Retinal pigment epithelial cell (primary cell): ENCODE measurements at places on chromosomes 6 and 20.
A peak's percentile ranks its signal among the peaks of the same experiment; 100 is the strongest.

DNA sequence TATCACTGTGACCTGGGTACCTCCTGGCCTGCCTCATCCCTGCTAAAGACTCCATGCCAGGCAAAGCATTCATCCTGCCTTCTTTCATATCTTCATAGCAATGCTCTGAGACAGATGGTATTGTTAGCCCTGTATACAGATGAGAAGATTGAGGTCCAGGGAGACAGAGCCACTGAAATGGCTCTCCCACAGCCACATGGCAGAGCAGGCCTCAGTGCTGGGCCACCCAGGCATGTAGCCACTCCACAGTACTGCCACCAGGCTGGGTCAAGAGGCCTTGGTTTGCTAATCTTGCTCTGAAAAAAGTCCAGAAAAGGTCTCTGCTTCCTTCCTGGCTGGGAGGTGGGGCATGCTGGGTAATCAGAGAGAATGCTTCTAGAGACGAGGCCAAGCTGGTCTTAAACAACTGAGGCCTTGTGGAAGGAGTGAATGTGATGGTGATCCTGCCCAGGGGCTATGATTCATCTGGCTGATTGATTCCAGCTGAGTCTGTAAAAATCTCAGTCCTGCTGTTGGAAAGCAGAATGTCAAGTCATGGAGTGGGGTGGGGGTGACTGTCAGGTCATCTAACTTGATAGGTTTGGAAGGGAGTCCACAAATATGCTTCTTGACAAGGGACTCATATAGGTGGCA lies 29.8 kb downstream of the HM13 start:
- peak; percentile 70 for DNase-seq

- DNase-seq = no peak
These were observed 50.4 kb downstream of the NOL4L start for GRCh38 chr20:32534661-32535240.

DNA sequence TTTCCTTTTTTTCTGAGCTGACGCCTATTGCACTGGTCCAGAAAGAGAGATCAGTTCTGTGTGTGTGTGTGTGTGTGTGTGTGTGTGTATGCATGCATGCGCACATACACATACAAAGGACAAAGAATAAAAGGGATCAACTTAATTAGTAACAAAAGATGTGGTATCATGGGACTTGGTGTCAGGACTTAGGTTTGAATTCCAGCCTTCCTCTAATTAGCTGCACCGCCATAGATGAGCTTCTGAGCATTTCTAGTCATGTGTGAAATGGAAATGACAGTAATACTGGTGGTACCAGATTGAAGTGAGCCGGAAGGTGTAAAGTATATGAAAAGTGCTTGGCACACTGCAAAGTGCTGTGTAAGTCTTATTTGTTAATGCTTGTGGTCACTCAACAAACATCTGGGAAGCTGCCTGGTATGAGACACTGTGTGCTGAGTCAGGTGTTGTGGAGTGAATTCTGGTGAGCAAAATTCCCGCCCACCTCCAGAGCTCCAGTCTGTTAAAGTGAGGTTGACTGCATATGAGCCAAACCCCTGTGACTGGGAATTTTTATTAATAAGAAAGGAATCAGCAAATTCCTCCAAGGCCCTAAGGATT lies 12.4 kb downstream of the DAAM2 start:
- peak; percentile 100 for DNase-seq

DNA sequence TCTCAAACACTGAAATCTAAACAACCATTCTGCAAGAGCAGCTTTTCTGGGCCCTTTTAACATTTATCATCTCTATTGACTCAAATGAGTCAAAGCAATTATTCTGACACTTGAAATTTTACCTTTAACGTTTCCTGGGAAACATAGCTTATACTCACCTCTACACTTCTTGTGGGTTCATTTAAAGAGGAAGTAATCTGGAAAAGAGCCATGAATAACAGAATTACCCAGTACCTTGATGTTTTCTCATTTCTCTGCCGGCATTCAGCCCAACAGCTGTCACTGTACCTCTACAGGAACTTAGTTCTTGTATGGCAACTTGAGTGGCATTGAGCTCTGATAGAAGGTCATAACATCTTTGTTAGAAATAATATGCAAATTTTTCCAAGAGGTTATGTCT lies 272.2 kb downstream of the KCNQ5 start:
- no peak for DNase-seq

- DNase-seq = no peak
These were observed 556 bp upstream of the YWHAB start for GRCh38 chr20:44884907-44885391.

- no peak for DNase-seq
These were observed 781.0 kb downstream of the EYS start for GRCh38 chr6:64926051-64926450.

DNA sequence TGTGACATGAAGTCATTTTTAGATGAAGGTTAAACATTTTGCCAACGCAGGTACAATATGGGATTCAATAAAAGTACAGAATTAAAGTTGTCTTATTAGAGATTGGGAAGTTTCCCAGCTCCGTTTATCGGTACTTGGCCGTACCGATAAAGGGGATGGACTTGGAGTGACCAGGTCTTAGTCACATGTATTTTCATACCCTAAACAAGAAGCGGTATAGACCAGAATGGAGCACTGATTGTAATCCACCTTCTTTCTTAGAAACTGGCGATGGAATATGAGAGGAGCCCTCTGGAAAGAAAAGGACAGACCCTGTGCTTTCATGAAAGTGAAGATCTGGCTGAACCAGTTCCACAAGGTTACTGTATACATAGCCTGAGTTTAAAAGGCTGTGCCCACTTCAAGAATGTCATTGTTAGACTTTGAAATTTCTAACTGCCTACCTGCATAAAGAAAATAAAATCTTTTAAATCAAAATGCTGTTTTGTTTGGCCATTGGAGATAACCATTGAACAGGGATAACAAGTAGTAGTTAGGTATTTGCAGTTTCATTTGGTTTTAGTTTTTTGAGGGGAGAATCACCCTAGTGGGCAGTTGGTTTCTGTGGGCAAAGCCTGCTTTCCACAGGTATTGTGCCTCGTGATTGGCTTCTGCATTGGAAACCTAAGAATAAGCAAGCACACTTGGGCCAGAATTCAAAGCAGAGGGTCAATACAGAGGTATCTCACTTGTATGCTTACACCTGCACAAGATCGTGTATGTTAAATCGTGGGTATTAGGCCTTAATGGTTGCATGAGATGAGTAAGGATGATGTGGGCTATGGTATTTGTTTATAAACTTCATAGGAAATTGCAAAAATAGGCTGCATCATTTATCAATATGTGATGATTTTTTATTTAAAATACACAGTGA lies 11.2 kb upstream of the ZNFX1 start:
- DNase-seq = no peak

DNA sequence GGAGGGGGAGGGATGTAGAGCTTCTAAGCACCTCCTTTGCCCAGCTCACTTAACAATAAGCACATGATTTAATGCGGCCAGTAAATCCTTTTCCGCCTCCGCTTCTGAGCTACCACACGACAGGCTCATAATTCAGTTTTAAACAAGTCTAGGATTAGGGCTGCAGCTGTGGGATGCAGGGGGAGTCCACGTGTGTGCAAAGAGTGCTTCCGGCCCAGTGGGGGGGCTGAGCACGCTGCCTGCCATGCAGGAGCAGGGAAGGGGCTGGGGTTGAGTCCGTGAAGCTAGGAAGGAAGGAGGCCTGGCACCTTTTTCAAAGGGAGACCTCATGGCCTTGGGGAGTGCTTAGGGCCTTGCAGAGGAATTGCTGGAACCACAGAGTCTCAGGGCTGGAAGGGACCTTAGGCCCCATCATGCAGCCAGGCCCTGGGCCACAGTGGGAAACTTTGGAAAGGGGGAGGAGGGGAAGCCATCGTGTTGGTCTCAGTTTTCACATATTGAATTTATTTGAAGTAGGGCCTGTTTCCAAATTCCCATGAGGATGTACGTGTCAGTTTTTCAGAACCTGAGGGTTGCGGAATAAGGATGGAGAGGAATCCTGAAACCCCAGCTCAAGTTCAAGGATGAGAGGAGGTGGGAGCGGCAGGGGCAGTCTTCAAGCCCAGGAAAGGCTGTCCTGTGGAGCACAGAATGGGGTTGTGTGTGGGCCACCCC lies 96.1 kb downstream of the VEGFA start:
- peak; percentile 59 for DNase-seq

DNA sequence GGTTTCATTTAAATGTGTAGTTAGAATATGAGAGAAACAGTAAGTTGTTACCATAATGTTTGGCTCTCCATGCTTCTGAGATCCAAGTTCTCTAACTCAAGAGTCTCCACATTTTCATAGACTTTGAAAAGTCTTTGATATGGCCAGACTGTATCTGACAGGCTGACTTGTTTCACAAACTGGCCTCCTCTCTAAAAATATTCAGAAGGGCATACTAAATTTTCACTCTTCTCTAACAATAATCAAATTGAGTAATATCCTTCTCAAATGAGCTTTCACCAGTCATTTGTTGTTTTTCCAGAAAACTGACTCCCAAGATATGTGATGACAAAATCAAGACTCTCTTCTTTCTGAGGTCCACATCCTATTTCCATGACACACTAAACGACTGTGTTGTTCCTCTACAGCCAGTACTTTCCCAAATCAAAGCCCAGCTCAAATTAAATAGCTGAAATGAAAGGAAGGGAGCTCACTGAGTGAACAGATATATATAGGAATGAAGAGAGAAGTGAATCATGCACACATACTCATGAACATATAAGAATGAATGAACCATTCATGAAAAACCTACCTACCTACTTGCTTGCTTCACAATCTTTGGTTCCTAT lies 15.1 kb downstream of the HIVEP2 start:
- DNase-seq = no peak

DNA sequence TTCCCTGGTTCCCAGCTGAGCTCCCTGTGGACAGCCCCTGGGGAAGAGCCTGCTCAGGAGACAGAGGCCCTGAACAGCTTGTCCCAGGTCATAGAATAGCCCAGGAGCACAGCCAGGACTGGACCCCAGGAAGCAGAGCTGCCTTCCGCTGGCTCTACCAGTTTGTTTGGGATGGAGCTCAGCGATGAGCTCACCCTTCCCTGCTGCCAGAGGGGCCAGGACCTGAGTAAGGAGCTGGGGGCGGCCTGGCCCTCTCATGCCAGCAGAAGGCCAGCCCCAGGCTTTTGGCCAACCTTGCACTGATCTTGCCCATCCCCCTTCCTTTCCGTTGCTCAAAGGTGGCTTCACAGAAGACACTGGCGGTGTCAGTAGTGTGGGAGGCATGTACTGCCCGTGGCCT lies 17.5 kb downstream of the MMP24OS start:
- no peak for DNase-seq

DNA sequence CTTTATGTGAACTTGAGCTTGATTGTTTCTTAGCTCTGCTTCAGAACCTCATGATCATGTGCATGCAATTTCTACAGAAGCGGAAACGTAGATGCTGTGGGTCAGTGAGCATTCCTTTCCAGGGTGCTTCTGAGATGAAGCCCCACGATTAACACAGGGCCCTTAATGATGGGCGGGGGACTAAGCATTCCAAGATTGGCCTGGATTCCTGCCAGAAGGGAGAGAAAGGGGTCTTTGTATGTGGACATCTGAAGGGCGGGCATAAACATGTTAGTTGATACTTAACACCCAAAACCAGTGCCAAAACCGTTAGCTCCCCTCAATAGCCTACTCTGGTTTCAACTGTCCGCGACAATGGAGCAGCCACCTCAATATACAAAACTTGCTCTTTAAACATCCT lies 46.9 kb upstream of the POU3F2 start:
- DNase-seq = no peak

DNA sequence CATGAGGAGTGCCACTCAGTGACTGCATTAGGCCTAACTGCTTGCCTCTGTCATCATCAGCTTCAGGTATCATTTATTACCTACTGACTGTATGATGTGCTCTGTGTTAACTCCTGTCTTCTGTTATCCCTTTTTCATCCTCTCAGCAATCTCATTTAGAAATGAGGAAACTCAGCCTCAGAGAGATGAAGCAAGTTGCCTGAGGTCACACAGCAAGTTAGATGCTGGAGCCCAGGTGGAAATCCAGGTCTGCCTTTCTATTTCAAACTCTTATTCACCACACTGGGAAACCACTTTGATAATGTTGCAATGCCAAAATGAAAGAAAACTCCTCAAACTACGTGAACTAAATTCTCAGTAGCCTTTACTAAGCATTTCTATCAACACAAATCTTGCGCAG lies 1.3 kb downstream of the FERMT1 start:
- DNase-seq = no peak

GRCh38 chr6:44674226-44675155 lies 287.0 kb downstream of the CDC5L start:
- DNase-seq = no peak

- no peak for DNase-seq
These were observed 25.4 kb downstream of the DOP1A start for GRCh38 chr6:83092756-83093399.

GRCh38 chr20:13681248-13682125 lies 42.8 kb upstream of the TASP1 start:
- no peak for DNase-seq

GRCh38 chr6:77106992-77107391 lies 356.3 kb downstream of the HTR1B start:
- DNase-seq = no peak

GRCh38 chr6:53858913-53859312 lies 64.1 kb downstream of the LRRC1 start:
- DNase-seq = no peak

DNA sequence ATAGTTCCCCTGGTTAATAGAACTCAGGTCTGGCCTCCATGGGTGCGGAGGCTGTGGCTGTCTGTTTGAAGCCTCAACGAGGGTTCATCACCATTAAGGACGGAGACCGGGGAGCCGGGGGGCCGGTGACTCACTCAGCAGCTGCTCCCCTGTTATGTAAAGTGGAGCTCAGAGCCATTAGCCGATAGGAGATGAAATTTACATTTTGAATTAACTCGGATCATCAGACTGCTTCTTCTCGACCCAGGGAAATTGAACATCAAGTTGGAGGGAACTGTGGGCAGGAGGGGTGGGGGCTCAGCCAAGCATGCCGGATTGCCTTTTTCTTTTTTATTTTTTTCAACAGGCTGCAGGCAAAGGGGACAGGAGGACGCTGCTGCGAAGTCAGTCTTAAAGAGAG lies 12.3 kb downstream of the PCK1 start:
- DNase-seq = no peak

GRCh38 chr6:16436550-16436949 lies 198.2 kb downstream of the GMPR start:
- DNase-seq = no peak

GRCh38 chr6:52564856-52565255 lies 12.0 kb downstream of the TRAM2 start:
- no peak for DNase-seq

DNA sequence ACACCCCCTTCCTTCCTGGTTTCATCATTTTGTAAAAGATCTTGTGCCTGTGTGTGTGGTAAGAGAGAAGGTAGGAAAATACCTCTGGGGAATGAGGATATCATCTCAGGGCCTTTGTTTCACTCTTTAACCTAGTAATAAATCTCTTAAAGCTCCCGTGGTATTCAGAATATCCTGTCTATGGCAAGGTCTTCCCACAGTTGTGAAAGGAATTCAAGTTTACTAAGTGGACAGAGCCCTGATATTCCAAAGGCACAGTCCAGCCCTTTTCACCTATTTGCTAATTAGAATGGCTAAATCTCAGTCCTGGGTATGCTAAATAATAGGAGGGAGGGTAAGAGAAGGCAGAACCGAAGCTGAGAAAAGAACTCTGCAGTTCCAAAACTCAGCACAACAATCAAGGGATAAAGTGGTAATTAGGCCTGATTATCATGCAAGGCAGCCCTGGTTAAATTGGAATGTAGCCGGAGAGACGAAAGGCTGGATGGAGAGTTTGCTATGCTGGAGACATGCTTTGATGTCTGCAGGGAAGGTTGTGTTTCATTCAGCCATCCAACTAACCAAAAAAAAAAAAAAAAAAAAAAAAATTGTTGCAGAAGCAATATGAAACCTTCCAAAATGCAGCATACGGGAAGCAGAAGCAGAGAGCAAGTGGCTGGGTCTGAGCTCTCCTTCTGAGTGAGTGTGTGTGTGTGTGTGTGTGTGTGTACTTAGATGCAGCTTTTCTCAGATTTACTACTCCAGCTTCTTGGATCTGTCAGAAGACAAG lies 28.5 kb upstream of the PIM1 start:
- no peak for DNase-seq
